ENCODE measurements at places on chromosomes 11 and 22. TPM values are rescaled to one million over a fixed set of nuclear protein-coding genes. Genes with fewer than 3 reads are reported as not detected.

QSER1 gene
- 10.4 TPM for total RNA-seq

PLAAT2 gene
- total RNA-seq, result 0.99 TPM

RFPL1 gene
- not detected for total RNA-seq

SNX32 gene
- total RNA-seq, result not detected

BATF2 gene
- total RNA-seq, result 0.64 TPM

ZDHHC5 gene
- 72.0 TPM for total RNA-seq

MS4A3 gene
- total RNA-seq, result not detected

MMP13 gene
- total RNA-seq, result not detected

NLRP14 gene
- total RNA-seq, result not detected

RRP8 gene
- total RNA-seq, result 31.6 TPM

C1QTNF4 gene
- total RNA-seq, result not detected

SLC22A6 gene
- total RNA-seq, result not detected

GRAMD1B gene
- total RNA-seq, result 40.2 TPM

SLC37A2 gene
- total RNA-seq, result 0.06 TPM

CARD16 gene
- not detected for total RNA-seq

CDC42BPG gene
- 1.7 TPM for total RNA-seq

OR52W1 gene
- total RNA-seq, result not detected

KRTAP5-2 gene
- total RNA-seq, result not detected

TSPAN32 gene
- not detected for total RNA-seq

CCDC34 gene
- total RNA-seq, result 26.5 TPM

SMIM35 gene
- total RNA-seq, result not detected

HORMAD2 gene
- total RNA-seq, result not detected

SLC22A24 gene
- not detected for total RNA-seq

APOL4 gene
- not detected for total RNA-seq

CCDC87 gene
- 0.21 TPM for total RNA-seq

MMP26 gene
- total RNA-seq, result not detected

CLDN5 gene
- total RNA-seq, result not detected

SLC22A8 gene
- total RNA-seq, result not detected

FAM181B gene
- total RNA-seq, result 0.07 TPM

RCE1 gene
- 54.3 TPM for total RNA-seq

CCDC73 gene
- not detected for total RNA-seq

IFITM10 gene
- 2.1 TPM for total RNA-seq

SERHL2 gene
- total RNA-seq, result 0.24 TPM

GRM5 gene
- not detected for total RNA-seq

MS4A4A gene
- not detected for total RNA-seq

BTBD18 gene
- not detected for total RNA-seq

CEP126 gene
- 3.3 TPM for total RNA-seq

TAF6L gene
- 12.7 TPM for total RNA-seq

TUBA8 gene
- 0.25 TPM for total RNA-seq

ACER3 gene
- total RNA-seq, result 20.8 TPM

MUC2 gene
- 0.11 TPM for total RNA-seq

SORL1 gene
- 2.0 TPM for total RNA-seq

SLC16A8 gene
- not detected for total RNA-seq

NXPE4 gene
- not detected for total RNA-seq

Data from A549 treated with GW870086 at 1 μM for 4 hours (cell line).